B cell (primary cell): ENCODE measurements at places on chromosomes 11 and 22. TPM values are rescaled to one million over a fixed set of nuclear protein-coding genes. Genes with fewer than 3 reads are reported as not detected.

DNA sequence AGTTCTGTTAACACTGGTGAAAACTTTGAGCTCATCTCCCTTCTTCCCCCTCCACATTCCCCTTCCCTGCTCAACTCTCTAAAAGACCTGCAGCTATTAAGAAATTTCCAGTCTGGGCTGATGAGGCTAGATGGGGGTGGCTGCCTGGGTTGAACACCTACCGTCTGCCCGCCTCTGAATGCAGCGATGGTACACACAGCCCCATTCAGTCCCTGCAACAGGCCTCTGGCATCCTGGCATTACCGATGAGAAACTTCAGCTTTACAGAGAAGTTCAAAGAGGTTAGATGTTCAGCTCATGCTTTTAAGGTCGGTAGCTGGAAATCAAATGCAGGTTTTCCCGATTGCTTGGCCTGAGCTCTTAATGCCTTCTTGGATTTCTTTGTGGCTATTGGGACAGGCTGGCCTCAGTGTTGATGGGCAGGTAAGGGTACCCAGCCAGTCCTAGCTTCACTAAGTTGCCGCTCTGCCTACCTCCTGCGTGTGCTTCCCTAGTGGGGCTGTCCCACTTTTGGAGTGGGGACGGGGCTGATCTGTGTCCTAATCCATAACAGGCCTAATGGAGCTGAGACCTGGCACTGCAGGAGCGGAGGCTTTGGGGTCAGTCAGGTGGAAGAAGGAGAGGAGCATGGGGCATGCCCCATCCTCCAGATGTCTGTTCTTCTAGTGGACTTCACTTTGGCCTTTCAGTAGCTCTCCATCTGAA lies 49.1 kb downstream of the ZBTB16 start:
- no peak for DNase-seq

DNA sequence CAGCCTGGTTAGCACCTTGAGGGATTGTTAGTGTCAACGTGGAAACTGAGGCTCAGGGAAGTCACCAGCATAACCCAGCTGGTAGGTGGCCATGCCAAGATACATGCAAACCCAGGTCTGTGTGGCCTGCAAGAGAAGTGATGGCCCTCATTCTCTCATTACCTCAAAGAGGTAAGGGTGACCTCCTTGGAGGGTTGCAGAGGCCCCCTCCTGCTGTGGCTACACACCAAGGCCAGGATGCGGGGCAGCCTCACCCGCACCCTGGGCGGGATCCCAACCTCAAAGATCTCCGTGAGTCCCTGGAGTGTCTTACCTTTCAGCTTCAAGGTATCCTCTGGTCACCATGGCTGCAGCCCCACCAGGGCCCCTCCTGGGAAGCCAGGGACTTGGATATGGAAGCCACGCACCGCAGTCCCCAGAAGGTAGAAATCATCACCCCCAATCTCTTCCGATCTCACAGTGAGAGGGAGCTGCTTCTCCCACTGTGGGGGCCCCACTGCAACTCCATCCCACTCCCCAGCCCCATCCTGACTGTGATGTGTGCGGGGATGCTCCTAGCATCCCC lies 95.4 kb downstream of the MORC2 start:
- DNase-seq: no peak

- DNase-seq: no peak
Measured at GRCh38 chr11:76313271-76313670, 67.7 kb downstream of the THAP12 start.

DNA sequence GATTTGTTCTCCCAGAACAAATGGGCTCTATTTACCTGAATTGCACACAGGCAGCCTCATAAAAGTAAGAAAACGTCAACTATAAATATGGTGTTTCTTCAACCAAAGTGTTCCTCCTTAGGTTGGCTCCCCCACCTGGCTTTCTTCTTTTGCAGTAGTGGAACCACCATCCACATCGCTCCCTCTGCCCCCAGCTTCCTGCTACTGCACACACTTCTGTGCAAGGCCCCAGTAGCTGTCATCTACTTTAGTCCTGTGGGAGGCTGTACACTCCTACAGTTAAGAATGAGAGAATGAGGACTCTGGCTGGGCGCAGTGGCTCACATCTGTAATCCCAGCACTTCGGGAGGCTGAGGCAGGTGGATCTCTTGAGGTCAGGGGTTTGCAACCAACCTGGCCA lies 89.5 kb downstream of the BMAL1 start:
- DNase-seq: no peak

DNA sequence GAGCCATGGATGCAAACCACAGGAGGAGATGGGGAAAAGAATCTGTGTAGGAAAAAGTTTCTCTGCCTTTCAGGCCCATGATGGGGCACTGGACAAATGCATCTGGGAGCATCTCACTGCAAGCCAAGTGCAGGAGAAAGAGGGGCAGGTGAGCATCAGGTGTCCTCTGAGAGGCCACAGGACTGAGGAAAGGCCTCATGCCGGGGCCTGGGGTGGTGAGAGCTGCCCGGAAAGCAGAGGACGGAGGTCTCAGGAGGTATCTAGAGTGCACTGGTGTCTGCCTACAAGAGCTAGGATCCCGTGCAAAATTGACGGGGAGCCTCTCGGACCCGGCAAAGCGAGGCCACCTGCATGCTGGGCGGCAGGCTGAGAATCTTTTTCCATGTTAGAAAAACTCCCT lies 73.9 kb downstream of the CTTN start:
- no peak for DNase-seq

- no peak for DNase-seq
Measured at GRCh38 chr11:120109531-120109930, 28.4 kb downstream of the TRIM29 start.

DNA sequence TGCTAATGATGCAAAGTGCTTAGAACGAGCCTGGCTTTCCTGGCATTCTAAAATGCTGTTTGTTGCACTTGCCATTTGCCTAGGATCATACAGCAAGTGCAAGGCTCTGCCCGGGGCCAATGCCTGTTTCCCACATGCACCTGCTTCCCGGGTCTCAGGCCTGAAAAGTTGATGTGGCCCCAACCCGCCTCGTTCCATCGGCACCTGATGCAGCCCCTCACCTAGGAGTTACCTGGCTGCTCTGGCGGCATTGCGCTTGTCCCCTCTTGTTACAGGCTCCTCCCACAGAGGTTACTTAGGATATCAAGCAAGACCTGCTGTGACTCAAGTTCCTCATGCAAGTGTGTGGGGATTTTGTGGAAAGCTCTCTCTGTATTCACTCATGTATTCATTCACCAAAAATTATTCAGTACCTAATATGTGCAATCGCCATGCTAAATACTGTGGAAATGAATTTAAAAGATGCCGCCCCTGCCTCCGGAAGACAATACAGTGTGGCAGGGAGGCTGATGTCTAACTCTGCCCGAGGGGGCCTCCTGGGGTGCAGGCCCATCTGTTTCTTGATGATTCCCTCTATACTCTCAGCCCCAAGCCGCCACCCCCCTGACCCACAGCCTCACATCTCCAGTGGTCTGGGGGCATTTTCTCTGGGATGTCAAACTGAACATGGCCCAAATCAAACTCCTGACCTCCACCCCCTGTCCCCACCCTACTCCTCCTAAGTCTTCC lies 184.5 kb downstream of the EFCAB6 start:
- no peak for DNase-seq

DNA sequence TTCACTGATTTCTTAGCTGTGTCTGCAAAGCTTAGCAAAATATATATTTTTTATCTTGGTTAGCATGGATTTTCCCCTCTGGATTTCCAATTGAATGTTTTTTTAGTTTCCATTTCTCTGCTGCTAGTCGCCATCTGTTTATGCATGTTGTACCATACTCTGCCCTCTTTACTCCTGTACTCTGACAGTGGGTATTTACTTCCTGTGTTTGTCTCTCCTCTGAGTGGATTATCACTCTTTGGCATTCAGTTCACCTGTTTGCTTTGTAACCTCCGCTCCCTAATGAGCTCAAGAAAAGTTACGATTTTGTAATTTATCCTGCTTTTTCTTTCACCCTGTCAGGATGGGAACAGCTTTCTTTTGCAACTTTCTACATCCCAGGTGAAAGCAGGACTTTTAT lies 59.1 kb downstream of the PDHX start:
- no peak for DNase-seq

- no peak for DNase-seq
Measured at GRCh38 chr11:44519989-44520737, 45.3 kb upstream of the CD82 start.

- no peak for DNase-seq
Measured at GRCh38 chr11:47377571-47378009, 757 bp downstream of the SPI1 start.

DNA sequence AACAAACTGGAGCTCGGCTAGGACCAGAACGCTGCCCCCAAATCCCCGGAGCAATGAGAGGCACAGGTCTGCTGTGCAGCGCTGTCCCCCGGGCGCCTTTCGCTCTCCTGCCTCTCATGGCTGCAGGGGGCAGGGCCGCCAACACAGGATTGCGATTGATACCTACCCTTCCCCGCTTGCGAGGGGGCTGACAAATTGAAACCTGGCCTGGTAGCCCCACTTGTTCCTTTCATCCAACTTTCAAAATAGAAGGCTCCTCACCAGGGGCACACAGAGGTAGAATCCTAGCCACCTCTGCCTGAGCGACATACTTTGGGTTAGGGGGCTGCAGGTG lies 642 bp upstream of the CASTOR1 start:
- DNase-seq: no peak

DNA sequence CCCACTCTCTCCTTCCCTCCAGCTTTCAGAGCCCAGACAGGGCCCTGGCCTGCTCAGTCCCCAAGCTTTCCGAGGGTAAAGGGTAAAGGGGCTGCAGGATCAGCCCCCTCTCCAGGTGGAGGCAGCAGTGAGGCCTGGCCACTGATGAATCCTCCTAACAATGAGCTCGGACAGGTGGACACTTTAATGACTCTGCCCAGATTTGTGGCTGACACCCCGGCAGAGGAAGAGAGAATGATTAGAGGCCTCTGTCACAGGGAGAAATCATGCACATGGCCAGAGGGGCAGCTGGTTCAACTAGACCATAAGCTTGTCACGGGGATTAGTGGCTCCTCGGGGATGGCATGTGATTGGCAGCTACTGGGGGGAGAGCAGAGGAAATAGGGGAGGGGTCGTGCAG lies 587.5 kb upstream of the B3GAT1 start:
- DNase-seq: no peak

GRCh38 chr11:2305788-2306451 lies 4.1 kb downstream of the TSPAN32 start:
- DNase-seq: no peak

GRCh38 chr22:43812149-43812842 lies at the start of gene EFCAB6:
Gene EFCAB6 (minus strand): TSS chr22:43812305. CDS start chr22:43782318, 29,987 bp downstream.
- peak; percentile 94 for DNase-seq

- no peak for DNase-seq
Measured at GRCh38 chr11:124446916-124447315, 1.4 kb upstream of the OR8B8 start.

DNA sequence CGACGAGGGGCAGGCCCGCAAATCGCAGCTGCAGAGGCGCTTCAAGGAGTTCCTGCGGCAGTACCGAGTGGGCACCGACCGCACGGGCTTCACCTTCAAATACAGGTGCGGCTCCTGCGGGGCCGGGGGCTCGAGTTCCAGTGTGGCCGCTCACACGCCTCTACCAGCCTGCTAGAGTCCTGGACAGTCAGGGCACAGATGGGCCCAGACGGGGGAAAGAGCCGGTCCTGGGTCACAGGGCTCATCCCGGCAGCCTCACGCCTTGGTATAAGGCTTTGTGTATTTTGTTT lies 506 bp downstream of the MCM5 start:
- DNase-seq: no peak

DNA sequence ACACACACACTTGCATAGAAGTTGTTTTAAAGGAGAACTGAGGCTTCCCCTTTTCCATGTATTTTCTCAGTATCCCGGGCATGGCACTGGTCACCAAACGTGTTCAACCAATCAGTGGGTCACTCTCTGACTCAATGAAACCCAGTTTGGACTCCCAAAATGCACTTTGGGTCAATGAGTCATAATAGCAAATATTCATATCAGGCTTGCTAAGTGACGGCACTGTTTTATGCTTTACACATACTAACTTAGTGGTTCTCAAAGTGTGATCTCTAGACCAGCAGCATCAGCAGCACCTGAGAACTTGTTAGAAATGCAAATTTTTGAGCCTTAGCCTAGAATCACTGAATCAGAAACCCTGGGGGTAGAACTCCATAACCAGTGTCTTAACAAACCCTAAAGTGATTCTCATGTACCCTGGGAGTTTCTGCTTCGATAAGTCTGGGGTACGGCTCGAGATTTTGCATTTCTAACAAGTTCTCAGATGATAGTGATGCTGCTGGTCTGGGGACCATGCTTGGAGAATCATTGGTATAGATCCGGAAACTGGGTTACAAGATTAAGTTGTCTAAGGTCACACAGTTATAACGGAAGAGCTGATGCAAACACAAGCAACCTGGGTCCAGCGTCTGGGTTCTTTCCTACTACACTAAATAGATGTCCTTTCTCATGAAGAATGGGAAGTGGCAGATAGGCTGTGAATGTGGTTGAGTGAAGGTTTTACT lies 35.6 kb downstream of the ETS1 start:
- DNase-seq: peak; percentile 89

DNA sequence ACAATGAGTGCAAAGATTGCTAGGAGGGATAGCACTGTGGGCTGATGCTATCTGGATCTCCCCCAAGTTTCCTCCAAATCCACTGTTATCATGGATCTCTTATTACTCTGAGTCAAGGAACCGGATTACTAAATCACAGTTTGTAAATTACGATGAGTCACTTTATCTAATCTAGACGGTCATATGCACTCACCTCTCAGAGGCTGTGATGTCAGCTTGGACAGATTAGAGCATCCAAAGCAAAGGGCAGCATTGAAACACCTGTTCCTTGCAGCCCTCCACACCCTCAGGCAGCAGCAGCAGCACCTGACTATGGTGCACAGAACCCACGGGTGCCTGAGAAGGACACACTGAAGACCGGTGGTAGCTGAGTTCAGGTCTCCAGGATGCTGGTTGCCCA lies 14.0 kb upstream of the POU2AF1 start:
- no peak for DNase-seq

DNA sequence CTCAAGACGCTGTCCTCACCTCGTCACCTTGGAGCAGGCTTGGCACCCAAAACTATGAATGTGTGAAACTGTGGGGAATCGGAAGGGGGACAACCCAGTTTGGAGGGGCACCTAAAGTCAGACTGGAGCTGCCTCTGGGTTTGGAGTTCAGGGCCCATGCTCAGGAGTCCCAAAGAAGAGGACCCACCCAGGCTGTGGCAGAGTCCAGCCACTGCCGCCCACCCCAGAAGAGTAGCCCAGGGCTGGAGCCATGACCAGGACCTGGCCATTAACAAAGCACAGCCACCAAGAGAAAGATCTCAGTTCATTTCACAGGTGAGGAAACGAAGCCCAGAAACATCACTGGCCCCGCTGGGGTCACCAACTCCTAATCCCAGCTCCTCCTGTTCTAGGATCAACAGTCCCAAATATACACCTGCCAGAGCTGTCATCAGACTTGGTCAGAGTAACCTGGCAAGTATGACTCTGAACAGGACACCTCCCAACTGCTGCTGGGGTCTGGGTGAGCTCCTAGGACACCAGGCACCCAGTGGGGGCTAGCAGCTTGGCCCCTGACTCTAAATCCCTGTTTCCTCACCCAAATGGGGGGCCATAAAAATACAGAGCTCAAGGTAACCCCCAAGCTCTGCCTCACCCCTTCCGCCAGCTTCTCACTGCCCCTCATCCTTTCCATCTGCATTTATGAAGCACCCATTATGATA lies 2.7 kb downstream of the RAB3IL1 start:
- no peak for DNase-seq

The RAB3IL1 gene
- polyA plus RNA-seq: 0.27 TPM in 1 of 2 replicates, not detected in the other

The DAGLA gene
- 0.04 and 0.06 TPM in 2 replicates for polyA plus RNA-seq

The CRYAB gene
- not detected in 2 replicates for polyA plus RNA-seq

The APOL1 gene
- 3.3 and 3.6 TPM in 2 replicates for polyA plus RNA-seq

The DUSP8 gene
- polyA plus RNA-seq: 7.2 and 24.0 TPM in 2 replicates

The CTSC gene
- 8.8 and 18.7 TPM in 2 replicates for polyA plus RNA-seq

The MS4A12 gene
- polyA plus RNA-seq: not detected in 2 replicates

The C22orf31 gene
- not detected in 2 replicates for polyA plus RNA-seq

The CHRM1 gene
- not detected in 2 replicates for polyA plus RNA-seq
